NCI-H446 (cell line): ENCODE measurements at places on chromosomes 5 and 9.
A peak's percentile ranks its signal among the peaks of the same experiment; 100 is the strongest.

DNA sequence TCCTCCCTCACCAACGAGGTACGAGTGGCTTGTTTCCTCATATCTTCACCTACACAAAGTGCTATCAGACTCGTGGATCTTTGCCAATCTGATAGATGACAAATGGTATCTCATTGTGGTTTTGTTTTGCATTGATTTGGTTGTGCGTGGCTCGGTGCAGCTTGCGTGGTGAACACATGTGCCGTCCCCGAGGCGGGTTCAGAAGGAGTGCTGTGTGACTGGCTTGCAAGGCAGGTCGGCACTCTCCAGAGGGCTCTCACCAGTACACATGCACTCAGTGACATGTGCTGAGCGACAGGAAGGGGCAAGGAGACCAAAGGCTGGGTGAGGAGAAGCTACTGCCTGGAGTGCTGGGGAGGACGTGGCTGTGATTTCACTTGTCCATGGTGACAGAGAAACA lies 95.3 kb upstream of the PITX1 start:
- DNase-seq: no peak

GRCh38 chr9:113444736-113445135 lies 18.8 kb upstream of the RGS3 start:
- DNase-seq: no peak

DNA sequence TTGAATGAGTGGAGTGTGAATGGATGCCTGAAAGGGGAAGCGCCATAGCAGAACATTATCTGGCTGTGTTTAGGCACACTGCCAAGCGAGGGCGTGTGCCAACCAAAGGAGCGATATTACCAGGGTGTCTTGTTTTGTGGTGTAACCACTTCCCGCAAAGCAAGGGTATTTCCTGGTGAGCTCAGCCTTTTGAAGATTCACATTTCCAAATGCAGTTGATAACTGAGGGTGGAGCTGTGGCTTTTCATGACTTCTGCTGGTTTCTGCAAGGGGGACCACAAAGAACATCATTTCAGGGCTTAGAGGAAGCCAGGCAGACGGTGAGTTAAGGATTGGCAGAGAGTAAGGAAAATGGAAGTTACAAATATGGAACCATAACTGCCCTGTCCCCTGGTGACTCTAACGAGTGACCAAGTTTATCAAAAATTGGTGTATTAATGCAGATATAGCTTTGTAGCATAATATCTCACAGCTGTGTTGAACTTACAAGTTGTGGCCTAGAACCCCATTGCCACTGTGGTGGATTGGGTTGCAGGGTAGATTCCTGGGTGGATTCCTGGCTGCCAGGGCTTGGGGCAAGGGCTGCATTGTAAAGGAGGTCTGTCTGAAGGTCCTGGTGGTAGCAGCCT lies 71.4 kb downstream of the RALGPS1 start:
- no peak for DNase-seq

- DNase-seq: no peak
Measured at GRCh38 chr9:16360247-16360646, 510.2 kb downstream of the BNC2 start.

GRCh38 chr5:133806847-133807246 lies 161.6 kb downstream of the C5orf15 start:
- no peak for DNase-seq

DNA sequence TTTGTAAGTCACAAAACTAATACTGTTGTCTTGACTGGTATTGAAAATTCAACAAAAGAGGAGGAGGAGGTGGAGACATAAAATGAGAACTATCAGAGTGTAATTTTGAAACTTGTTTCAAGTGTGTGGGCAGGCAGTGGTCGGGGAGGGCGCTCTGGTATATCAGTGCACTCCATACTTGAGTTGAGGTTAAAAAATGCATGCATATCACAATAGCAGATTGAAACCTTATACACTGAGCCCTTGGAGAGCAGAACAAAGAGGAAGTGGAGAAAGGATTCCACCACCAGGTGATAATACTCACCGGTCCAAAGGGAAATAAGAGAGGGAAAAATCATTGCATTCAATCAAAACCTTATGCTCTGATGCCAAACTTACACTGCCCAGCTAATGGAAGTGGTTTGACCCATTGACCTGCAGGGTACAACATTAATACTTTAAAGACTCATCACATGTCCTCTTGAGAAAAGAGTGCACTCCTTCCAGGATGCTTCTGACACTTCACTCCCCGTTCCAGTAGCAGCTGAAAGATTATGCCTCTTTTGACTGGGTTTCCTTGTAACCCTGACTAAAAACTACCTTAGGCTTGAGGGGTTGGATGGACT lies 79.5 kb upstream of the FAM169A start:
- DNase-seq: no peak

GRCh38 chr5:109936996-109937395 lies 247.3 kb downstream of the MAN2A1 start:
- DNase-seq: no peak

- no peak for DNase-seq
Measured at GRCh38 chr9:5665059-5665458, 36.2 kb downstream of the RIC1 start.

GRCh38 chr5:58156973-58157701 lies 302.7 kb downstream of the PLK2 start:
- no peak for DNase-seq

GRCh38 chr5:37184748-37185364 lies 64.3 kb downstream of the CPLANE1 start:
- no peak for DNase-seq

- no peak for DNase-seq
Measured at GRCh38 chr5:75113354-75114113, 61.2 kb upstream of the GCNT4 start.

DNA sequence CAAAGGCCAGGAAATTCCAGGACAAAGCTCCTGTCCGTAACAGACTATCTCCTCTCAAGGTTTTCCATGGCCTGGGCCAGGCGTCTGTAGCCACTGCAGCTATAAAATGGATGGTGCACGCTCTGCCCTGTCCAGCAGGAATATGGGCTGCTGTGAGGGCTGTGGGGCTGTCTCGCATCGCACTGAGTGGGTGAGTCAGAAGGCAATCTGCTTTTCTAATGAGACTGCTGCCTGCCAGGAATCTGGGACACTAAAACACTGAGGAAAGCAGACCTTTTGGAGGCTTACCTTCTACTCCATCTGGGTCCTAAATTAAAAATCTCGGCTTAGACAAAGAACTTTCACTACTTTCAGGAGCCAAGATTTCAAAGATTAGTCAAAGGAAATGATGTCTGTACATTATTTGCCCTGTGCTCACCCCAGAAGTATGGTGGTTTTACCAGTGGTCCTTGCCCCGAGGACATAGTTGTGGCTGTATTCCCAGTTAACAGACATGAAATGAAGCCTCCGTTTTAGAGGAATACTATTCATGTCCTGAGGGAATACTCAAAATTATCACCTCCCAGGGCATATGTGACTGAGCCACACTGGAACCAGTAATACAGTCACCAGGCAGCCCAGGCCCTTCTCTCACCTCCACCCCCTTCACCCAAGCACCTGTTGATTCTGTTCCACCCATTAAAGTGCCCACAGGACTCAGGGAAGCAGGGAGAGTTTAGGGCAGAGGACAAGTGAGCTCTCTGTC lies 56.4 kb downstream of the PFDN1 start:
- peak; percentile 11 for DNase-seq

DNA sequence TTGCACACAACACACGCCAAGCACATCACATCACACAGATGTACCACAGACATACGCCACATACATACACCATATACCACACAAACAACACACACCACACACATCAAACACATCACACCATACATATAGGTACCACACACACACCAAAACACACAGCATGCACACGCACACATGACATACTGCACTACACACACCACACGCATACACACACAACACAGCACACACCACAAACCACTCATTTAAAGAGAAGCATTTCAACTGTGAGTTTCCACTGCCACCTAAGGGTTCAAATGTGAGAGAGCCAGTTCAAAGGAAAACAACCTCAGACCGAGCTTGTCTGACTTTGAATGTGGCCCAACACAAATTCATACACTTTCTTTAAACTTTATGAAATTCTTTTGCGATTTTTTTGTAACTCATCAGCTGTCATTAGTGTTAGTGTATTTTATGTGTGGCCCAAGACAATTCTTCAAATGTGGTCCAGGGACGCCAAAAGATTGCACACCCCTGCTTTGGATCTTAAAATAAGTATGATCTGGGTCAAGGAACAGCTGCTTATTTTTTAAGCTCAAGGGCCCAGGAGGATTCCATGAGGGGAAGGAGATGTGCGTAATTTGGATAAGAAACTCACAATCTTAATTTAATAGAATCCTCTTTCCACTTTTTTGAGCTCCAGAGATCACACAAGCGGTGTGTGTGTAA lies 494.6 kb downstream of the GADD45G start:
- DNase-seq: no peak

DNA sequence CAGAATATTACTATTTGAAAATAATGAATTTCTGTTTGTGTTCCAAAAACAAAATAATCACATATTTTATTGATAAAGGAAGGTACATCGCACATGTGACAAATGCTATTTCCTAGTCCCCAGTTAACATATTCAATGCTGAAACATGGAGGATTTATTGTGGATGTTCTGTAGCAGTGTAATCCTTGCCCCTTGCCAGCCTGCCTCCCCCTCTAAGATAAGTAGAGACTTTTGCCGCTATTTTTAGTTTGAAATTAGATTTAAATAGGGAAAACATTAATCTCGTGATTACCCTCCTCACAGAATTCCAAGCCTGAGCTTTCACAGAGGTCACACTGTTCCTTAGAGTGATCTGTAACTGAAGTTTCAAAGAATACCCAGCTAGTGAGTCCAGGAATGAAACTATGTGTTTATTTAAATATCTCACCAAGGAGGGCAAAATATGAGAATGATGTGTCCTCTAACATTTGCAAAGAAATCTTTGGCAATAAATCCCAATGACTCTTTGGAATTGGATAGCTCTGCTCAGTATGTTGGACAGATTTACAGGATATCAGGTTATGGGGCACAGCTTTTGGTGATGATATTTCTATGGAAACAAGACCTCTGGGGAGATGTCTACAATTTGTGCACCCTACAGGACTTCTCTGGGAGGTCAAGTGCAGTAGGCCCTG lies 17.3 kb downstream of the CTXN3 start:
- DNase-seq: no peak

DNA sequence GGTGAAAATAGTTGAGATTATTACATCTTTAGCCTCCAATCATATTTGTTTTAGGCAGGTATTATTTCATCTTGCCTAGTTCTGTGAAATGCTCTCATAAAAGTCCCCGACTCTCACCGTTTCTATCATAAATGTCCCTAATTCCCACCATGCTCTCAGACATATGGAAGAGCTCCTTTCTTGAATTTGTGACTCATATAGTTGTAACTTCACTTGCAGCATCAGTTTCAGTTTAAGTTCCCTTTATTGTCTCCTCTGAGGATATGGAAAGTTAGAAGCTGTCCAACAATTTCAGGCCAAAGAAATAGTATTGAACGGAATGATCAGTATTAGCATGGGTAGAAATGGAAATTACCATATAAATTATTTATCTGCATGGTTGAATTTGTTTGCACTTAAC lies 187.5 kb upstream of the NR4A3 start:
- no peak for DNase-seq

- DNase-seq: no peak
Measured at GRCh38 chr5:117652958-117653280, 1078.3 kb upstream of the SEMA6A start.

GRCh38 chr5:175336781-175337180 lies 107.2 kb downstream of the DRD1 start:
- no peak for DNase-seq

DNA sequence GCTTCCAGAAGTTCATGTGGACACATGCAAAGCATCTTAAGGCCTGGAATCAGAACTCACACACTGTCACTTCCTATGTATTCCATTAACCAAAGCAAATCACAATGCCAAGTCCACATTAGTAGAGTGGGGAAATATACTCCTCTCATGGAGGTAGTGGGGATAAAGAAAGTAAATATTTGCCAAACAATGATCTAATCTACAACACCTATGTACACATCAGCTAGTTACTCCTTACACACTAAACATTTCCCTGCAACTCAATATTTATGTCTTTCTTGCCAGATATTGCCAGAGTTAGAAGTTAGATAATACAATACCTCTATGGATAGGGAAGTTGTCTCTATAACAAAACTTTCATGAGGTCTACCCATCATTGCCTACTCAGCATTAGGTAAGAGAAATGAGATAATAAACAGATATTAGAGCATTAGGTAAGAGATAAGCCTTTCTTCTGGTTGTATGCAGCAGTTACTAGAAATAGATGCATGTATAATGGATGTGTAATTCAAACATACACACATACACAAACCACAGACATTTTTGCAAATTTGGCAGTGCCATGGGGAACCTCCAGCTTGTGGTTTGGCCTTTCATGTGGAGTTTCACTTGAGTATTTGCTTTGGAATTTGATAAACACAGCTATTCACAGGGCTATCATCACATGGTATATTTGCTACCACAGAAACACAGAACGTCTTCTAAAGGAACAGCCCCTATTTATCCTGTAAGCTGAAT lies 196.5 kb downstream of the TLE1 start:
- no peak for DNase-seq

GRCh38 chr9:137444106-137444790 lies 3.1 kb upstream of the ENTPD8 start:
- DNase-seq: no peak

DNA sequence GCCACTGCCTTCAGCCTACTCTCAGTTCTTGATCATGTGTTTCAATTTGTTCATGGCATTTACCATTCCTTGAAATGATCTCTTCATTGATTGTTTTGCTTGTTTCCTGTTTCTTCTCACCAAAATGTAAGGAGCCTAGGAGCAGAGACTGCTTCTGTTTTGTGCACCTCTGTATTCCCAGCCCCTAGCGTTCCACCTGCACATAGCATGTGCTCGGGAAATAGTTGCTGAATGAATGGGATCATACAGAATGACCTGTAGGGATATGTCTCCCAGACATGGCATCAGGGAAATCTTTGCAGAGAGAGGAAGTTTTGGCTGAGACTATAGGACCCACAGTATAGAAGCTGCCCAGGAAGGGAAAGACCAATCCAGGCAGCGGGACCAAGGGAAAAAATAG lies 6.2 kb upstream of the CERCAM start:
- DNase-seq: no peak

- DNase-seq: no peak
Measured at GRCh38 chr9:6997330-6997729, 239.6 kb downstream of the KDM4C start.

DNA sequence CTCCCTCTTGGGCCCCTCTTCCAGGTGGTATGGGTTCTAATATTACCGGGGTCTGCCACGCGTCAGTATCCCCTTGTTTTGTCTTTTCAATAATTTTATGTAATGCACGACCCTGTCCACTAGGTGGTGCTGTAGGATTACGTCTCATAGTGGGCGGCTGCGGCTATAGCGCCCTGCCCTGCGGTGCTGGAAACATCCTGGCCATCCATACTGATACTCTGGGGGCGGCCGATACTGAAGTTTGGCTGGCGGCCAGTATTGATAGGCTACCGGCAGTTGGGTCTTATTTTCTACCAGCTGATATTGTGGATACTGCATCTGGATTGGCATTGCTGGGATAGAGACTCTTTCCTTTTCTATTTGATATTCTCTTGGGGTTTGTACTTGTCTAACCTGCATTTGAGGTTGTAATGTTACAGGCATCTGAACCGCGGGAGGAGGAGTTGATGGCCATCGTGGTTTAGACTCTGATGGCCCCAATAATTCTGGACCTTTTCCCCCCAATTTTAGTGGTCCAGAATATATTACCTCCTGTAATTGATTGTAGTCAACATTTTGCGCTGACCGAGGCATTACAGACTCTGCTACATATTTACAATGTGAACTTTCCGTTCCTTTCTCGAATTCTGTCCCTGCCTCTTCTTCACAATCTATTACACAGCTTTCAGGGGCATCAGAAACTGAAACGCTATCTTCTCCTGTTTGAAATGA lies 3.3 kb upstream of the TMEM141 start:
- peak; percentile 27 for DNase-seq
